CD4-positive, alpha-beta T cell treated with Interleukin-4 for 4 hours (primary cell): ENCODE measurements at places on chromosomes 7 and 10.

- no peak for DNase-seq
Observed at GRCh38 chr10:62939698-62940097, 123.5 kb upstream of the EGR2 start.

- no peak for DNase-seq
Observed at GRCh38 chr10:11527068-11527467, 84.4 kb downstream of the USP6NL start.

DNA sequence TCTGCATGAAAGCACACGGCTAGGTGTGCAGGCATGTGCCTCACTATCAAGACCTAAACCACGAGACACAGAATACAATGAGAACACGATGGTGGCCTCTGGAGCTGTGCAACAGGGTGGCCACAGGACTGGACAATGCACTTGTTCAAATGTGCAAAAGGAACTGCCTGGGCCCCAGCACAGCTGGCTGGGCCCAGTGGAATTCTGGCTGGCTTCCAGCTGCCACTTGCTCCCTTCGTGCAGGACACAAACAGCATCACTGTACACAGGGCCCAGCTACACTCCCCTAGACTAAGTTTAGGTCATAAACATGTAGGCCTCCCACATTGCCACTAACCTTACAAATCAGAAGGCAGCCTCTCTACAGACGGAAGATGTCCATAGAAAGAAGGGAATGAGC is 23.4 kb downstream of the DOCK4 start:
- no peak for DNase-seq

- no peak for DNase-seq
Observed at GRCh38 chr10:131618587-131619267, 282.1 kb upstream of the PPP2R2D start.

DNA sequence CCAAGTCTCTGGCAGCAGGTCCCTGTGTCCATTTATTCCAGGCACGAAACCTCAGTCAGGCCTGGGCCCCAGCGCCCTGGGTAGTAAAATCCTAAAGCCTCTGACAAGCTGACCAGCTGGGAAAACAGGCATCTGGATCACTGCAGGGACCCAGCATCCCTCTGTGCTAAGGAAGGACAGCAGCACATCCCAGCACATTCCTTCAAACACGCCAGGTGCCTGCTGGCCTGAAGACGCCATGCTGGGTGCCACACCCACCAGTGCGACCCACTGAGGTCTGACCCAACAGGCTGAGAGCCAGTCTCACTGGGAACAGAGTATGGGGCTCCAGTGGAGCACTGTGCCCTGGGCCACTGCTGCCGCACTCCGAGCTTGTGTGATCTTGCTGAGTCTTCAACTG is 6.4 kb downstream of the DNAJB12 start:
- DNase-seq: no peak

DNA sequence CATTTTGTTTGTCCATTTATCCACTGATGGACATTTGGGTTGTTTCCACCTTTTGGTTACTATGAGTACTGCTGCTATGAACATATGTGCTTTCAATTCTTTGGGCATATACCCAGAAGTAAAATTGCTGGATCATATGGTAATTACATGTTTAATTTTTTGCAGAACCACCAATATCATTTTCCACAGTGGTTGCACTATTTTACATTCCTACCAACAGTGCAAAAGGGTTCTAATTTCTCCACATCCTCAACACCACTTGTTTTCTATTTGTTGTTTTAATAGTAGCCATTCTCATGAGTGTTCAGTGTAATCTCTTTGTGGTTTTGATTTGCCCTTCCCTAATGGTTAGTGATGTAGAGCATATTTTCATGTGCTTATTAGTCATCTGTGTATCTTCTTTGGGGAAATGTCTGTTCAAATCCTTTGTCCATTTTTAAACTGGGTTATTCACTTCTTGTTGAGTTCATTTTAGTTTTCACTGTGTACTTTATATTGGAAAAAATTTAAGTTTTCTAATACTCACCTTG is 101.9 kb downstream of the HIBADH start:
- DNase-seq: no peak

DNA sequence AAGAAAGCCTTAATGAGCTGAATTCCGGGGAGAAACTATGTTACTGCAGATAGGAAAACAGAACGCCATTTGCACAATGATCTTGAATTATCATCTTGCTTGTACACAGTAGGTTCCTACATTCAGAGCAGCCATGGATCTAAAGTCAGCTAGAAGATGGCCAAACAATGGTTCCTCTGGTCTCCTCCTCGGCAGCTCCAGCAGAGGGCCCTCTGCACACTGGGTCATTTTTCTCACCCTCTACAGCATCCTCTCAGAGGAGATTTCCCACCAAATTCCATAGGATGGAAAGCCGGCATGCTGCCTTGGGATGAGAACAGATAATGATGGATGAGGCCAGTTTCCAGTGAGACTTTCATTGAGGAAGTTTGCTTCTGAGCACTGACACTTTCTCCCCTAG is 308.5 kb upstream of the NFE2L3 start:
- no peak for DNase-seq

DNA sequence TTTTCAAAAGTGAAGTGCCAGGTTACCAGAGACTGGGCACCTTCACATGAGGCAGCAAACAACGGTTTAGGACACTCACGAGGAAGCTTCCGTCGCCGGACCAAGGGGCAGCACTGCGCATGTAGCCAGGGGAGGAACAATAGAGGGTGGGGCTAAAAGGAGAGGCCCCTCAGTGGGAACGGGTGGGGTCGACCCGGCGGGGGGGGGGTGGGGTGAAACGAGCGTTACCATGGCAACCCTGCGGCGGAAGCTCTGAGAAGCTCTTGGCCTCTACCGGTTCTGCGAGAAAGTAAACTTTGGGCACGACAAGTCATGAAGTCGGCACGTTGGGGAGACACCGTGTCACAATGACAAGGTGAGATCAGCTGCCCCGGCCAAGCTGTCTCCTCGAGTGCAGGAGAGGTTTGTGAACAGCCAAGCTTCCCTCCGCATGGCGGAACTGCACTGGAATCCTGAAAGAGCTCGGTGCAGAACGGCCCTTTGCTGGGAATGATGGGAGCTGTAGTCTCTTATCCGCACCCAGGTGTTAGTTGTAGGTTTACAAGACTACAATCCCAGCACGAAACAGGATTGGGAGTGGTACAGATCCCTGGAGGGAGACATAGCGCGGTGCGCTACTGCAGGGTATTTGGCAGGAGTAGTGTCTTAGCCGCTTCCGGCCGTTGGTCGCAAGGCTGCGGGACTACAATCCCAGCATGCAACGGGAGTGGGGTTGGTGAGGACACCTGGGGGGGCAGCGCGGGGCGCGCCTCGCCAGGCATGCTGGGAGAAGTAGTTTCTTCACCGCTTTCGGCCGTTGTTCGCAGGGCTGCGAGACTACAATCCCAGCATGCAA is 72.8 kb upstream of the ZNF722 start:
- DNase-seq: peak; percentile 86

GRCh38 chr7:147022056-147022455 is 905.5 kb downstream of the CNTNAP2 start:
- DNase-seq: no peak

GRCh38 chr10:78778444-78779338 is 290.1 kb upstream of the ZMIZ1 start:
- DNase-seq: no peak

GRCh38 chr10:61643316-61643751 is 19.4 kb upstream of the CABCOCO1 start:
- no peak for DNase-seq

DNA sequence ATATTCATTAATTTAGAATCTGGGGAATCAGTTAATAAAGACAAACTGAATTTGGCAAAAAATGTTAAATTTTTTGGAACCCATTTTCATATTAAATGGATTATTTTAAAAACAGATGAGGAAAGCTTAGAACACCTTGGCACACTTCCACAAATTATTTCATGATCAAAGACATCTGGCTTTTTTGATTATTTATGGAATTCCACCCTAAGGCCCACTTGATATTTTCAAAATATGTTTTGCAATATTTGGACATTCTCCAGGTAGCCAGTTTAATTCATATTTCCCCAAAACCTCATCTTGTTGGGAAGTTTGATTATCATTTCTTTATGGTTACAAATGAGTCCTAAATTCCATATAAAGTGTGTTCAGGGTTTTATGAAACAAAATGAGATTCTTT is 129.9 kb downstream of the DOCK4 start:
- no peak for DNase-seq

DNA sequence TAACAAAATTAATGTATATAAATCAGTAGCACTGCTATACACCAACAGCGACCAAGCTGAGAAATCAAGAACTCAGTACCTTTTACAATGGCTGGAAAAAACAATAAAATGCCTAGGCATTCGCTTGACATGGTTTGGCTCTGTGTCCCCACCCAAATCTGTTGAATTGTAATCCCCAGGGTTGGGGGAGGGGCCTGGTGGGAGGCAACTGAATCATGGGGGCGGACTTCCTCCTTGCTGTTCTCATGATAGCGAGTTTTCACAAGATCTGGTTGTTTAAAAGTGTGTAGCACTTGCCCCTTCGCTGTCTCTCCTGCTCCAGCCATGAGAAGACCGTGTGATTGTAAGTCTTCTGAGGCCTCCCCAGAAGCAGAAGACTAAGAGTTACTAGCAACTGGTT is 8.6 kb downstream of the ZNF786 start:
- no peak for DNase-seq

DNA sequence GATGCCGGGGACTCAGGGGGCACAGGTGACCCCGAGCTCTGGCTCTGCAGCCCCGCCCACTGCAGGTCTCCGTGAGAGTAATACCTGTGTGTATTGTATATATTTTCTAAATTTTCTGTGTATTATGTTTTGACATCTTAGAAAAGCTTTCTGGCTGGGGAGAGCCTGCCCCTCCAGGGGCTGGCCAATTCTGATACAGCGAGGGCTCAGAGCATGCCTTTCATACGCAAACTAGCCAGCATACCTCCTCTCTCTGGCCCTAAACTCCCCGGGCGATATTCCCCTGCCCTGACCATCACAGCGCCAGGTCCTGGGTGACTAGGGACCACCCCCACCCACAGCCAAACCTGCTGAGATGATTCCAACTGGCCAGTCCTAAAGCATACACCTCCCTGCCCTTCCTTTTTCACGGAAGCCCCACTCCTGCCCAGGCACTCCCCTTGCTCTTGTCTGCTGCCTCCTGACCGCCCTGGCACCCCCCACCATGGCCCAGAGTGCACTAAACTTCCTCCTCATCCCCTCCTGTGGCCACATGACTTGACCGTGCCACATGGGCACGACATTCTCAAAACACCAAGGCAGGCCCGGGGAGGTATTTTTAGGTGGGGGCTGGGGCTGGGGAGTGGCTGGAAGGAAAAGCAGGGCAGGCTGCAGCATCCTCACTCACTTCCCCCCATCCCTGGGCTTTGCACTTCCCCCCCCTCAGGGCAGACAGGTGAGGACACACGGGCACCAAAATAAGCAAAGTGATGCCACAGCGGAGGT is 61.5 kb downstream of the INSIG1 start:
- no peak for DNase-seq

DNA sequence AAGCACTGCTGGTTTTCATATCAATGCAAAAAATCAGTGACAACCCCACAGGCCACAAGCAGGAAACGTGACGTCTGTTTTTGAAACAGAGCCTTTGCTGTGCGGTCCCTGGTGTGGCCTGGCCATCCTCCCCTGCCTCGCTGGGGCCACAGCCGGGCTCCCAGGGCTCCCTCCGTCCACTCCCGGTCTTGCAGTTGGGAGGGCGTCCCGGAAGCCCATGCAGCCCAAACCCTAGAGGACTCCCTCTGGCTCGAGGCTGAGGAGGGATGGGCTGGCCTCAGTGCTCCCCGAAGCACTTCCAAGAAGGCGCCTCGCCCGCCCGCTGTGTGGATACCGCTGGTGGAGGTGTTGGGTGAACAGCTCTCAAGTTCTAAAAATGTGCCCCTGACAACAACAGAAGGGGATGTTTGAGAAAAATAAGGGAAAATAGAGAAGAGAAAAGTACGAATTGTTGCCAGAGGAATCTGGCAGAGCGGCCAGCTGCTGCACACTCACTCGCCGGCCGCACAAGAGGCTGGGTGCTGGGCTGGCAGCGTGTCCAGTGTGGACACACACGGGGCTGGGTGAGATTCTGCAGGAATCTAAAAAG is 73.5 kb downstream of the ZRANB1 start:
- DNase-seq: peak; percentile 5

- DNase-seq: no peak
Observed at GRCh38 chr10:61684894-61685507, 22.3 kb downstream of the CABCOCO1 start.

GRCh38 chr10:30072068-30072467 is 12.7 kb upstream of the JCAD start:
- no peak for DNase-seq

DNA sequence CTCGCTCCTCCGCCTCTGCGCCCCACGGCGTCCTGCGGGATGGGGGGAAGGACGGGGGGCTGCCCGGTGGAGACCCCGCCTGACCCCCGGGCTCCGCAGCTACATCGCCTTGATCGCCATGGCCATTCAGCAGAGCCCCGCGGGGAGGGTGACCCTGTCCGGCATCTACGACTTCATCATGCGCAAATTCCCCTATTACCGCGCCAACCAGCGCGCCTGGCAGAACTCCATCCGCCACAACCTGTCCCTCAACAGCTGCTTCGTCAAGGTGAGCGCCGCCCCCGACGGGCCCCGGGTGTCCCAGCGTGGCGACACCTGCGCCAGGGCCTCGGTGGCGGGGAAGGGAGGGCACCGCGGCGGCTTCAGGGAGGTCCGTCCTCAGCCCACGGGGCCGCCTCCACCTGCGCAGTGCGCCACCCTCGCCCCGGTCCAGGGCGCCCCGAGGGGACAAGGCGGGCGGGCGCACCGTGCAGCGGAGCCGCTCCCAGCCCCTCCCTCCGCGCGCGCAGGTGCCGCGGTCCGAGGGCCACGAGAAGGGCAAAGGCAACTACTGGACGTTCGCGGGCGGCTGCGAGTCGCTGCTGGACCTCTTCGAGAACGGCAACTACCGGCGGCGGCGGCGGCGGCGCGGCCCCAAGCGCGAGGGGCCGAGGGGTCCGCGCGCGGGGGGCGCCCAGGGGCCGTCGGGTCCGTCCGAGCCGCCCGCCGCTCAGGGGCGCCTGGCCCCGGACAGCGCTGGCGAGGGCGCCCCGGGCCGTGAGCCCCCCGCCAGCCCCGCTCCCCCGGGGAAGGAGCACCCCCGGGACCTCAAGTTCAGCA is 793 bp downstream of the FOXL3 start:
- no peak for DNase-seq

GRCh38 chr7:98922392-98923187 is 44.3 kb downstream of the TRRAP start:
- no peak for DNase-seq

DNA sequence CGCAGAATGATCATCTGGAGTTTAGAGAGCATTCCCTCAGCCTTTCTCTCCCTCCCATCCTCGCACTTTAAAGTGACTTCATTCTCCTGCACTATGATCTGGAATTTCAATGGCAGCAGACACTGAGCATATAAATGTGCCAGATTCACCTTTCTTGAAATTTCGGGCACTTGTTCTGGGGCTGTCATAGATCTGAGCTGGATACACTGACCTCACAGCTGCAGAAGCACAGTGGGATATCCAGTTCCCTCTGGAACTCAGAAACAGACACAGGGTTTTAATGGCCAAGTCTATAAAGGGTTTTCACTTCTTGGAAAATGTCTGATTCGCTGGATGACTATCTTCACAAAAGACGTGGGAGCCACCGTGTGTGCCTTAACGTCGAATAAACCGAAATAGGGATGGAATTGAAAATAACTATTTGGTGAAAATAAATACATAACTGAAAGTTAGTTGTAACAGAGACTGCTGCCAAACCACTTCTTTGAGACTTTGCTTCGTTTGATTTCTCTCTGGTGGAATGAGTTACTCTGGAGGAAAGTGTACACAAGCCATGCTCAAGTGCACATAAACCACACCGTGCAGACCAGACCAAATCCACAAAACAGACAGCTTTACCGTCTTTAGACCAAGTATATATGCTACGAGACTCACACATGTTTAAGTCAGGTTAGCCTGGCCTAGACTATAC is 126.1 kb downstream of the SVIL start:
- no peak for DNase-seq
